Body of pancreas (tissue), 4 donors: ENCODE measurements at places on chromosomes 4 and X.

- H3K4me3 ChIP-seq = no peak overlapping the region
- no peaks in the 10 kb centered on the region for H3K36me3 ChIP-seq
- no peaks in the 10 kb centered on the region for H3K4me1 ChIP-seq
- H3K27me3 ChIP-seq = no peaks in the 10 kb centered on the region
- no peak for DNase-seq
Observed at GRCh38 chrX:95058815-95059214, 1384.8 kb downstream of the FAM133A start.

- DNase-seq = no peak
- no peak overlapping the region for H3K4me3 ChIP-seq
- no peaks in the 10 kb centered on the region for H3K36me3 ChIP-seq
Observed at GRCh38 chrX:97330151-97330550, 446.4 kb downstream of the RPA4 start.

GRCh38 chrX:119503484-119503861 is 35.2 kb downstream of the SLC25A5 start:
- H3K4me3 ChIP-seq = no peak overlapping the region
- H3K4me1 ChIP-seq = peaks cover 19% of the 10 kb centered on the region
- DNase-seq = peak; percentile 45

- H3K4me3 ChIP-seq = no peak overlapping the region
- no peak for DNase-seq
- no peaks in the 10 kb centered on the region for H3K4me1 ChIP-seq
- H3K27ac ChIP-seq = no peak overlapping the region
- no peaks in the 10 kb centered on the region for H3K36me3 ChIP-seq
Observed at GRCh38 chr4:21304540-21304887, 604.3 kb downstream of the PACRGL start.

DNA sequence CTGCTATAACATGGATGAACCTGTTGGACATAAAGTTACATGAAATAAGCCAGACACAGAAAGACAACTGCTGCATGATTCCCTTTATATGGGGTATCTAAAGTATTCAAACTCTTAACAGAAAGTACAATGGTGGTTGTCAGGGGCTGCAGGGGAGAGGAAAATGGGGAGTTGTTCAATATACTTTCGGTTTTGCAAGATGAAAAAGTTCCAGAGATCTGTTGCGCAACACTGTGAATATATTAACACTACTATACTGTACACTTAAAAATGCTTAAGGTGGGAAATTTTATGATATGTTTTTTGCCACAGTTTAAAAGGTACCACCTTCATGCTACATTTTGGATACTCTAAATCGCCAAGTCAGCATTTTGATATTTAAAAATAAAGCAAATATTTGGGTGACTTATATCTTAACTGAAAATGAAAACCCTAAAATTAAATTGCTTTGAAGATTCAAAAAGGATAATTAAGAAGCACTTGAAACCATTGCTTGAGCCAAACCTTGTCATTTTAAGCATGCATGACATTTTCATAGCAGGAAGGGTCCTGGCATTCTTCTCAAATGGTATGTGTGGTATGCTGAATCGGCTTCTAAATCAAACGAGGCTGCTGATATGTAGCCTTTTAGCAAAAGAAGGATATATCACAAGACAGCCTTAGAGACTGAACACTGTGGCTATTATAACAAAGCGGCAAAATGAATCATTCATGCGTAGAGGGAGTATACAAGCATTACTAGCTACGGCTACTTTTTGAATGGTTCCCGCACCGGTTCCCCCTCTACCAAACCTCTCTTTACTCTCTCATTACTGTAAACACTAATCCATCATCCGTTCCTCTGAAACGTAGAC is 607.1 kb upstream of the DIPK2B start:
- H3K27ac ChIP-seq = no peak overlapping the region
- no peaks in the 10 kb centered on the region for H3K36me3 ChIP-seq
- no peak overlapping the region for H3K4me3 ChIP-seq
- H3K4me1 ChIP-seq = no peaks in the 10 kb centered on the region
- DNase-seq = no peak

GRCh38 chrX:74438764-74439163 is 17.5 kb downstream of the SLC16A2 start:
- no peaks in the 10 kb centered on the region for H3K4me1 ChIP-seq
- H3K36me3 ChIP-seq = no peaks in the 10 kb centered on the region
- H3K27me3 ChIP-seq = no peaks in the 10 kb centered on the region
- no peak overlapping the region for H3K27ac ChIP-seq

- no peaks in the 10 kb centered on the region for H3K36me3 ChIP-seq
- no peaks in the 10 kb centered on the region for H3K27me3 ChIP-seq
- H3K4me1 ChIP-seq = peaks cover 54% of the 10 kb centered on the region
- DNase-seq = peak; percentile 83
Observed at GRCh38 chr4:37767546-37767945, 58.9 kb upstream of the PGM2 start.

DNA sequence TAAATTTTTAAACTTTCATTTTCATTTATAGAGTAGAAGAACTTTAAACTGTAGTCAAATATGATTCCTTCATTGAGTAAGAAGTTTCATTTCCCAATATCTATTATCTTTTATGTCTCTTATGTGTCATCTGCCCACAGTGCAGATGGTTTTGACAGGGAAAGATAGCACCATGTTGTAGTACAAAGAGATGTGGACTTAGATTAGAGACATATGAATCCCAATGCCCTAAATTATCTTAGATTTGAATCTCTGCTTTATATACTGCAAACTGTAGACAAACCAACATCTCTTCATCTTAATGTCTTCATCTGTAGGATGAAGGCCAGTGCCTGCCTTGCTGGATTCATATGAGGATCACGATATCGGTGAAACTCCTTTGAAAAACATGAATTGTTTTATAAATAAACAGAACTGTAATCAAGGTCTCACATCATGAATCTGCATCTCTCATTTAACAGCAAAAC is 217.5 kb downstream of the BANK1 start:
- no peak overlapping the region for H3K27ac ChIP-seq
- no peak for DNase-seq
- H3K4me3 ChIP-seq = no peak overlapping the region
- H3K36me3 ChIP-seq = no peaks in the 10 kb centered on the region
- no peaks in the 10 kb centered on the region for H3K4me1 ChIP-seq

- H3K4me1 ChIP-seq = peaks cover 17% of the 10 kb centered on the region
- H3K4me3 ChIP-seq = no peak overlapping the region
- H3K27me3 ChIP-seq = no peaks in the 10 kb centered on the region
- H3K36me3 ChIP-seq = no peaks in the 10 kb centered on the region
Observed at GRCh38 chr4:139814323-139815015, 148.8 kb downstream of the MGST2 start.

DNA sequence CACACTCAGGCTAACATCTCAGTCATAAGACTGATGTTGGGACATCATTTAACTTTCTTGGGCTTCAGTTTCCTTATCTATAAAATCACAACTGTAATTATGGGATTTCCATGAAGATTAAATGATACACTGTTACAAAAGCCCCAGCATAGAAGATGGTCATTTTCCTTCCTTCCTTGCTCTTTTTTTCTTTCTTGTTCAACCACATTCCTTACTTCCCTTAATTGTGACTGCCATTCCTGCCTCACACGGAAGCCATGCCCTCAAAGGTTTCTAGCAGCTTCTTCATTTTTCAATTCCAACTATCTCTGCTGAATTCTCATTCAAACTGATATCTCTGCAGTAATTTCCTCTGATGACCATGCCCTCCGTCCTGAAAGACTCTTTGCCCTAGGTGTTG is 311.8 kb downstream of the PPP3CA start:
- no peaks in the 10 kb centered on the region for H3K36me3 ChIP-seq
- H3K4me3 ChIP-seq = no peak overlapping the region
- no peaks in the 10 kb centered on the region for H3K27me3 ChIP-seq
- no peak for DNase-seq

- peaks cover 20% of the 10 kb centered on the region for H3K4me1 ChIP-seq
- no peak overlapping the region for H3K4me3 ChIP-seq
- no peaks in the 10 kb centered on the region for H3K27me3 ChIP-seq
- H3K36me3 ChIP-seq = no peaks in the 10 kb centered on the region
- no peak overlapping the region for H3K27ac ChIP-seq
Observed at GRCh38 chr4:173448103-173448502, 49.2 kb upstream of the SCRG1 start.
